Hematopoietic multipotent progenitor cell treated with erythropoietin and hydrocortisone succinate and interleukin-3 and kit ligand, for 17 days (in vitro differentiated cells): ENCODE measurements at places on chromosomes 2 and 18.

DNA sequence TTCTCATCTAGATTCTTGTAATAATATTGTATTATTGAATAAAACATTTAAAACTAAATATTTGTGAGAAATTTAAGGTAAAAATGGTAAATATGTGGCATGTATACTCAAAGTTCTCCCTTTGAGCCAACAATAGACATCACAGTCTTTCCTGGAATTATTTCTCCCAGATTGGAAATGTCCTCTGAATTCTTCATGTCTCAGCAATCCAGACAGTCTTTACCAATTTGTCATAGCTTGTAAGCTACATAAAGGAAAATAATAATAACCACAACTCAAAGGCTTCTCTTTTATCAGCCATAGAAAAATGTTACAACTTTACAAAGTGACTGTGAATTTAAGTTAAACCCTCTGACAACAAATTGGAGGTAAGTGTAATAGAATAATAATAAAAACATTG lies 784.9 kb downstream of the EPHA4 start:
- no peak for DNase-seq

GRCh38 chr2:144083211-144083610 lies 436.7 kb downstream of the ZEB2 start:
- no peak for DNase-seq

GRCh38 chr18:59884351-59884750 lies 15.4 kb upstream of the PMAIP1 start:
- no peak for DNase-seq

DNA sequence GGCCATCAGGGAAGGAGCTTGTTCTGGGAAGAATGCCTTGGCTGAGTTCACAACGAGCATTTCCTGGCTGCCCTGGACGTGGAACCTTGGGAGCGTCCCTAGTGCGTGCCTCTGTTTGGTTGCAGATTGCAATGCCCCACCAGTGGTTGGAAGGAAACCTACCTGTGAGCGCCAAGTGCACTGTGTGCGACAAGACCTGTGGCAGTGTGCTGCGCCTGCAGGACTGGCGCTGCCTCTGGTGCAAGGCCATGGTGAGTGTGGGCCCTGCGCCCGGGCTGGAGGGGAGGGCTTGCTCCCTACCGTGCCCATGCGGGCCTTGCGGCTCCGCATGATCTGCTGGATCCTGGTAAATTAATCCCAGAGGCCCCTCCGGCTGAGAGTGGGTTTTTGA lies 81.9 kb downstream of the DGKD start:
- no peak for DNase-seq

DNA sequence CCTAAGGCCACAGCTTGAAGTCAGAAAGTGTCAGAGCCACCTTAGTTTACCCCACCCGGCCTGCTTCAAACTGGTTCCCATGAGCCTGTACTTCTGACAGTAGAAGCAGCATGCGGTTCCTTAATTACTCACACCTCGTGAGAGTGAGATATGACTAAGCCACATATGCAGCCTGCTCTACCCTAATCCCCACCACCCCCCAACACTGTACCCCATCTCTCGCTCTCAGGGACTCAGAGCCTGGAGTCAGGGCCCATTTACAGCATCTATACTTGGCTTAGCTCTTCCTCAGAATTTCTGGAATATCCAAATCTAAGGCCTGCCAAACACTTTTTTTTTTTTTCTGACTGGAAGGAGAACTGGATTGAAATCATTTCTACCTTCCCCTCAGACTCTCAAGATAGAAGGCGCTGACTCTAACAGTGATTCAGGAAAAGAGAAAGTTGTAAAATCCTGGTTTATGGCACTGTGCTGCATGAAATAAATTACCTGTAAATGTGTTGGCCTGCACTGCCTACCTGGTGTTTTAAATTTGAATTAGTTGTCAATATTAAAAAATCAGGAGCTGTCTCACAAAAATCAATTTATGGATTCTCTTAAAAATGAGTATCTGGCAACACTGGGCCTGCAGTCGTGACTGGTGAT lies 360.0 kb downstream of the RND3 start:
- DNase-seq: no peak

DNA sequence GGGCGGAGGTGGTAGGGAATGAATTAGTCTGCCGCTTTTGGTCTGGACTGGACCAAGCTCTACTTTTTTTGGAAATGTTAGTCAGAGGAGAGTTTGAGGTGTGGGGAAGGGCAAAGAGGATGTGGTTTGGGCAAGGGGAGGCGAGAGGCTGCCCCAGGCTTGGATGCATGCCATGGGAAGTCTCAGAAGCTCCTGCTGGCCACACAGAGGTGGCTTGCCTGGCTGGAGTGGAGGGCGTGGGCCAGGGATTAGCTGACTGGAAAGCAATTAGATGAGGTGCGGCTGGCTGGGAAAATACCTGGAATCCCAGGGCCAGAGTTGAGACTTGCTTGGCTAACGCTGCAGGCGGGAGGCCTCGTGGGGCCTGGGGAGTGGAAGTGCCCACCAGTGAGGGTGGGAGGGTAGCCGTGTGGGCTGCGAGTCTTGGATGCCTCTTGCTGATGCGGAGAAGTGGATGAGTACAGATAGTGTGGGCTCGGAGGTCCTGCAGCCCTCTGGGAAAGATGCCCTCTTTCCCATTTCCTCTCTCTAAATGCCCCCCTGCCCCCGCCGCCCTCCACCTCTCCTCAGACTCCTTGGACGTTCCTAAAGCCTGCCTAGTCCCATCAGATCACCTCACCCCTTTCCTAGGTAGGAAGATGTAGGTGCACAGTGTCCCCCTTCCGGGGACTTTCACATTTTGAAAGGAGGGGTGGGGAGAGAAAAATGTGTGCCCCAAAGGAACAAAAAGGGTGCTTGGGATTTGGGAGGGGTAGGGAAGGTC lies 117.6 kb downstream of the SMAD7 start:
- no peak for DNase-seq

GRCh38 chr18:79058007-79058406 lies 11.2 kb upstream of the ATP9B start:
- DNase-seq: no peak

DNA sequence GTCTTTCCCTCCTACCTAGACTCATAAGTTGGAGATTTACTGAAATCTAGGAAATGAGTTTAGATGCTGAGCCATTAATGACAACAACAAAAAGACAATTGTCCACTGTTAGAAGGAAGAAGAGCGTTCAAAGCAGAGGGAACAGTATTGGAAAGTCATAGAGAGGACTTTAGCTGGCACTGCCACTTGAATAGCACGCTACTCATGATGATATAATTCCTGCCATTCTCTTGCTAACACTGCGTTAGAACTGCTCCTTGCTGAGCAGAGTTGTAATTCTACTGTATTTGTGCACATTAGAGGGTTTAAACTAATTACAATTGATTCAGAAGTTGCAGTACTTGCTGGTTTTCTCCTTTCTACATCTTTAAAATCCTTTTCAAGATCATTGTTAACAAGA lies 9.0 kb upstream of the AFTPH start:
- no peak for DNase-seq
